Activated CD4-positive, alpha-beta memory T cell treated with anti-CD3 and anti-CD28 coated beads, Interleukin-2, amount 10 ng/mL, durations not matched to agents 7 days and 5 days (primary cell): ENCODE measurements at places on chromosomes 2 and 18. TPM values are rescaled to one million over a fixed set of nuclear protein-coding genes. Genes with fewer than 3 reads are reported as not detected.

UGT1A9 gene
- not detected for total RNA-seq

ERFE gene
- total RNA-seq: not detected

DSG1 gene
- total RNA-seq: not detected

SPRED2 gene
- total RNA-seq: 12.6 TPM

GRCh38 chr18:60189856-60190255 lies 182.7 kb downstream of the MC4R start:
- no peaks in the 10 kb centered on the region for H3K4me1 ChIP-seq
- H3K27me3 ChIP-seq: no peaks in the 10 kb centered on the region
- H3K4me3 ChIP-seq: no peak overlapping the region
- DNase-seq: no peak
- no peaks in the 10 kb centered on the region for H3K36me3 ChIP-seq
- H3K27ac ChIP-seq: no peak overlapping the region

DNA sequence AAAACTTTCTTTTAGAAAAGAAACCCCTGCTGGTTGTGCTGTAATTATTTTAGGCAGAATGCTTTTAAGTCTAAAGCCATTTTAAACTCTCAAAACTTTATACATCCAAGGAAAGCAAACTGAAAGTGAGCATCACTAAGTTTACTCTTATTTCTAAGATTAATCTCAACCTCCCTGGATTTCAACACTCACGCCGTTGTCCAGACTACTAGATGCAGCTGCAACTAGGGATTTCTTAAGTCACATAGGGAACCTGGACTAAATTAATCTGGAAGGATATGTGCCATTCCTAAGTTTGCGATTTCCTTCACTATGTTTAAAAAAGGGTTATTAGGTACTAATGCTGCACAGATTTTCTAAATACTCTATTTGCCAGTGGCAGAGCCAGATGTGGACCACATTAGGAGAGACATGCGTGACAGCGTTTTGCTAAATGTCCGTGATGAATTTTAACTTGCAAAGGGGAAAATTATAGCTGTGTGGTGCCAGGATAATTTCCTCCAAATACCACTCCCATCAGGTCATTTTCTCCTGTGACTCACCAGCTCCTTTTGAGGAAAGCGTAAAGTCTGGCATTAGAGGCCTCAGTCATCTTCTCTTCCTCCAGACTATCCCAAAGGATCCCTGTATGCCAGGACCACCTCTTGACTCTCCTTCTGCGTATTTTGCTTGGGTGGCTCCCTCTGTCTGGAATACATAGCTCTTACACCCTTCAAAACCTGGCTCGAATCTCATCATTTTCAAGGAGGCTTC lies 143.7 kb downstream of the ATL2 start:
- H3K4me3 ChIP-seq: no peak overlapping the region
- no peak for DNase-seq
- no peaks in the 10 kb centered on the region for H3K4me1 ChIP-seq

DNA sequence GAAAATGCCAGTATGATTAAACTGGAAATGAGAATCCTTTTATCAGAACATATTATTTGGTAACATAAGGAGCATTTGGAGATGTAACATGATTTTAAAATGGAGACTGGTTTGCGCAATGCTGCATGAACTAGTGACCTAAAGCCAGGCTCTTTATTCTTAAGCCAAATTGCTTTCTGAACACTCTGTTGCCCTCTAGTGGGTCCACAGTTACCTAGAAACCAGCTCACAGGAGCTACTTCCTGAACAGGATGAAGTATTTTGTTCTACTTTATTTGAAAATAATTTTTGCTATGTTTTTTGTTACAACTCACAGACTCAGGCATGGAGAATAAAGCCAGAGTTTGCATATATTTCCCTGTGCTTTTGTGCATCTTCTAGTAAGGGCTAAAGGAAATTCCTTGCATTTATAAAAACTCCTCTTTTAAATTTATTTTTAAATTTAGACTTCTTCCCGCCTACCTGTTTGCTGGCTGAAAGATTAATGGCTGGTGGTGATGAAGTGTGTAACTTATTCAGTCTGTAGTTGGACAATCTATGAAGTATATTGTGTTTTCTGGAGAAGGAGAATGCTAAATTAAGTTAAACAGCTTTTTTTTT lies 146.7 kb downstream of the PARD3B start:
- H3K27ac ChIP-seq: no peak overlapping the region
- H3K36me3 ChIP-seq: no peaks in the 10 kb centered on the region
- DNase-seq: peak; percentile 19
- H3K27me3 ChIP-seq: peaks cover 5% of the 10 kb centered on the region
- H3K4me3 ChIP-seq: no peak overlapping the region

DNA sequence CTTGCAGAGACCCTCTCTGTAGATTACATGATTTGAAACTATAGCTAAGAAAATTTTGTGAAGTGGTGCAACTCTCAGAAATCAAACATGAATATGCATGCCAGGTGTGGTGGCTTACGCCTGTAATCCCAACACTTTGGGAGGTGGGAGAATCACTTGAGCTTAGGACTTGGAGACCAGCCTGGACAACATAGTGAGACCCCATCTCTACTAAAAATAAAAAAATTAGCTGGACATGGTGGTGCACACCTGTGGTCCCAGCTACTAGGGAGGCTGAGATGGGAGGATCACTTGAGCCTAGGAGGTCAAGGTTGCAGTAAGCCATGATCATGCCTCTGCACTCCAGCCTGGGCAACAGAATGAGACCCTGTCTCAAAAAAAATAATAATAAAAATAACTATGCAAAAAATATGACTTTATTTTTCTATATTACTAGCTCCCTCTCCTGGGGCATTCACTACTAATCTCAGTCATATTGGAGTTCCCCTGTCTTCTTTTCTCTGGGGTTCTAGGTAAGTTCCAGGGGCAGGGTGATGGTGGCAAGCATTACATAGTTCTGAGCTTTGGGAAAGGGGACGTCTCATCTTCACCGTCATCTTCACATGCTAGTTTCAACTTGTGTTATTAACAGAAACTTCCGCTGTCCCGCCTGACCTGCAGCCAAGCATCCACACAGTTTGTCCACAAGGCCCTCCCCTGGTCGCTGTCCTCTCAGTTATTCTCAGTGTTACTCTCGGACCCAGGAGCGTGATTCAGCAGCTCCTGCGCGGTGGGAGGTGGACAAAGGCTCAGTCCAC lies 96.8 kb upstream of the MBOAT2 start:
- H3K4me1 ChIP-seq: no peaks in the 10 kb centered on the region
- no peak for DNase-seq
- H3K36me3 ChIP-seq: no peaks in the 10 kb centered on the region
- no peak overlapping the region for H3K27ac ChIP-seq

DNA sequence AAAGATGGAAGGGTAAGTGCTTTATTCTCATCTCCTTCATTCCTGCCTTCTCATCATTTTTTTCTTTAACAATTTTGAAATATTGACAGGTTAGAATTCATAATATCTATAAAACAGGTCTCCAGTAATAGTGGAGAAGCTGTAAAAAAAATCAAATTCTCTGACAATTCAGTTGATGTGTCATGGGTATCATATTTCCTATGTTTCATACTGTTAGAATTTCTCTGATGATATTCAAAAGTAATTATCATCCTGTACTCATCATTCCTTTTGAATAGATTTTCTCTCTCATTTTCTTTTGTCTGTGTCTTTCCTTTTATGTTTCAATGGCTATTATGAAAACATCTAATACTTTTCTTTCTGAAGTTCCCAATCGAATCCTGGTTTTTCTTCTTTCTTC lies 97.7 kb downstream of the CPS1 start:
- no peak overlapping the region for H3K27ac ChIP-seq
- H3K27me3 ChIP-seq: no peaks in the 10 kb centered on the region
- H3K36me3 ChIP-seq: no peaks in the 10 kb centered on the region
- DNase-seq: no peak

DNA sequence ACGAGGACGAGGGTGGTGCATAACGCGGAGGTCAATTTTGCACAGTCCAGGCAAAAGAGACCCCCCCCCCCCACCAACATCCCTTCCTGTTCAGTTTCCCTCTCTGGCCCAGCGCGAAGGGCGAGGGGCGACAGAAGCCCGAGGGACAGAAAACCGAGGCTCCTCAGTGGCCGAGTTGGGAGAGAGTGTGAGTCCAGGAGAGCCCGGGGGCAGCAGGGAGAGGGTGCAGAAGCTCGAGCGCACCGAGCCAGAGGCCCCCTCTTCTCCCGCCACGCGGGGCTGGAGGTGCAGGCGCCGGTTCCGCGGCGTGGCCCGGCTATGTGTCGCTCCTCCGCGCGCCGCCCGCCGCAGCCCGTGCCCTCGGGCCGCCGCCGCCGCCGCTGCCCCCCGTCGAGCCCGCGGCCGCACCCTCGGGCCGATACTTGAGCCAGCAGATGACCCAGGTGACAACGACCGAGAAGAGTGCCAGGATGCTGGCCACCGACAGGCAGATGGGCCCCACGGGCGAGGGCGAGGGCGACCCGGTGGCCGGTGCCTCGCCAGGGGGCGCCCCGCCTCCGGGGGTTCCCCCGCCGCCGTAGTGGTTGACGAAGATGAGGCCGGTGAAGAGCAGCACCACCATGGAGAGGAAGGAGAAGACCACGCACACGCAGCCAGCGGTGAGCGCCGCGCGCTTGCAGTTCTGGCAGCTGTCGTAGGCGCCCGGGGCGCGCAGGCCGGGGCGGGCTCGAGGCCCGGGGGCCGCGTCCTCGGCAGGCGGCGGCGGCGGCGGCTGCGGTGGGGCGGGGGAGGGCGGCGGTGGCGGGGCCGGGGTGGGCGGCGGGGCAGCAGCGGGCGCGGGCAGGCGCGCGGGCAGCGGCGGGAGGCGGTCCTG lies 20.2 kb upstream of the PAX3 start:
- H3K4me3 ChIP-seq: peak overlapping the region; percentile 78
- H3K4me1 ChIP-seq: peaks cover 16% of the 10 kb centered on the region
- H3K27ac ChIP-seq: no peak overlapping the region
- H3K36me3 ChIP-seq: no peaks in the 10 kb centered on the region
- DNase-seq: no peak

DNA sequence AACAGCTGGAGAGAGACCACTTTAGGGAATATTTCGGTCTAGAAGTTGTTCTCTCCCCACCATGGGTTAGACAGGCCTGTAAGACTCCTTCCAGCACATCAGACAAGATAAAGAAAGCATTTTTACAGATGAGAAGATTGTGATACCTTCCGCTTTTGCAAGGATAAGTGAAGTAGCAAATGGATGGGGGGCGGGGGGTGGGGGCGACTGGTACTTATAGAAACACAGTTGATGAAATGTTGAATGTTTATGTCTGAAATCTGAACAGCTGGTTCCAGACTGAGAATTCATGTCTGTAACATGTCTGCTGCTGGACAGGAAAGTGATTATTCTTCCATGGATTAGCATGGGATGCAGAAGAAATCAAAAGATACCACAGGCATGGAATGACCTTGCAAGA lies 90.5 kb upstream of the FN1 start:
- H3K4me1 ChIP-seq: no peaks in the 10 kb centered on the region
- H3K27ac ChIP-seq: no peak overlapping the region
- H3K27me3 ChIP-seq: peaks cover 3% of the 10 kb centered on the region
- no peak for DNase-seq
- no peaks in the 10 kb centered on the region for H3K36me3 ChIP-seq

DNA sequence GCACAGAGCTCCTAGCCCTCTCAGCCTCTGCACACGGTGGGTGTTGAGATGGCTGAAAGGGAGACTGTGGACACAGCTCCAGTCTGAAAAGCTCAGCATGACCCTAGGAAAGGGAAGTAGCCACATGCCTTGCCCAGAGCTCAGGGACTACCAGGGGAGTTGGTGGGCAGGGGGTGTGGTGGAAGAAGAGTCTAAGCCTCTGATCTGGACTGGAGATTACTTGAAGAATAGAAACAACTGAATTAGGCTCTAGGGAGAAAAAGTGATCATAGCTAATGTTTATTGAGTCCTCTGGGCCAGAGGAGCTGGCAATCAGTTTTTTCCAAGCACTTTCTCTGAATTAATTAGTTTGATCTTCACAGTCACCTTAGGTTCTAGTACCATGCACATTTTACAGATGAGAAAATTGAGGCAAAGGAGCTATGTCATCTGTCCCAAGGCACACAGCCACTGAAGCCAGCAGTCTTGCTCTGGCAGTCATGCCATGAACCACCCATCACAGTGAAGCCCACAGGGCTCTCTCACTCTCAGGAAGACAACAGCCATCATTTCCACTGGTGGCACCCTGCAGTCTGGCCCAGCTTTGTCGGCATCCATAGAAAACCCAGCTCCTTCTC lies 10.3 kb downstream of the SDC1 start:
- H3K4me3 ChIP-seq: no peak overlapping the region
- no peak for DNase-seq
- H3K36me3 ChIP-seq: no peaks in the 10 kb centered on the region

DNA sequence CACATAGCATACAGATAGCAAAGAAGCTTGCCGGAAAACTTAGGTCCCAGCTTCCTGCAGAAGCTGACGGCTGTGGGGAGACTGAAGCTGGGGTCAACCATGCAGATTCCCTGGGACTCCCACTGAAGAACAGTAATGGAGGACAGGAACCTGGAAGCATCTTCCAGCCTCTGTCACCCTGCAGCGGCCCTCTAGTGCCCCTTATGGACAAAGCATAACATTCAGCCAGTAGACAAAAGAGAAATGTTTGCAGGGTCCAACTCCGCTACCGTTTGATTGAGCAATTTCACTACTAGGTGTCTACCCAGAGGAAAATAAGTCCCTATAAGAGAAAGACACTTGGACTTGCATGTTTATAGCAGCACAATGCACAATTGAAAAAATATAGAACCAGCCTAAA lies 460.6 kb downstream of the CNTNAP5 start:
- H3K36me3 ChIP-seq: no peaks in the 10 kb centered on the region
- no peaks in the 10 kb centered on the region for H3K4me1 ChIP-seq
- H3K27me3 ChIP-seq: no peaks in the 10 kb centered on the region
- H3K27ac ChIP-seq: no peak overlapping the region

DNA sequence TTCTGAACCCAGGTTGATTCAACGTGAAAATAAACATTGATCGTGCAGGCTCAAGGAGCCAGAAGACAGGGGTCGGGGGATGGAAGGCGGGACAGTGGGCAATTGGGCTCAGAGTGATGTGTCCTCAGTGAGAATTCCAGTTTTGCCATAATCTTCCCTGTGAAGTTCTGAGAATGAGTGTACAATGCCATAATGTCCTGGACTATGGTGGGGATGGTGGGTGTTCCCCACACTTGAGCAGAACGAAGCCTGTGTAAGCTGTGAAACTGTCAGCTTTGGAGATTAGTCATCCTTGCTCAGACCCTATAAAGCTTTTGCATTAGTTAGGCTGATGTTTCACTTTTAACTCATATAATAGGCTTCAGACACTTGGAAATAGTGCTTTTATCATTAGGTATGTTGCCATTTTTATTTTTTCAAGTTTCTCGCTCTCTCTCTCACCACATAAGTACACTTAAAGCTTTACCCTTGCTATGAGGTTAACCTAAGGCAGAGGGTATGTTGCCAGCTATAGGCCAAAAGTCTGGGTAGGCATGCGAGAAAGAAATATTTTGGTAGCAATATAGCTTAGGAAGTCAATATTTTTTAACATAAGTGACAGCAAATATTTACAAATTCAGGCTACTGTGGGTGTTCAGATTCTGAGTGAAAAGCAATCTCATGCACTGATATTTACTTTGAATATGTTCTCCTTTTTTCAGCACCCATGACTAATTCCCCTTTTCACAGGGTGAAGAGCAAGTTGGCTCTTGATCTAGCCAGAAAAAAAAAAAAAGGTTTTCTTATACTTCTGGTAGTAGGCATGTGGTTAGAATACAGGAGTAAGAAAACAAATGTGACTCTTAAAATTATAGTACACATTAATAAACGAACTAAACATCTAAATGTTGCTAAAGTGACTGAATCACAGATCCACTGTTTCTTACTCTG lies 47.2 kb downstream of the CDC42EP3 start:
- peaks cover 32% of the 10 kb centered on the region for H3K36me3 ChIP-seq
- peak overlapping the region; percentile 91 for H3K27ac ChIP-seq
